ENCODE measurements at places on chromosomes 2 and 18.

DNA sequence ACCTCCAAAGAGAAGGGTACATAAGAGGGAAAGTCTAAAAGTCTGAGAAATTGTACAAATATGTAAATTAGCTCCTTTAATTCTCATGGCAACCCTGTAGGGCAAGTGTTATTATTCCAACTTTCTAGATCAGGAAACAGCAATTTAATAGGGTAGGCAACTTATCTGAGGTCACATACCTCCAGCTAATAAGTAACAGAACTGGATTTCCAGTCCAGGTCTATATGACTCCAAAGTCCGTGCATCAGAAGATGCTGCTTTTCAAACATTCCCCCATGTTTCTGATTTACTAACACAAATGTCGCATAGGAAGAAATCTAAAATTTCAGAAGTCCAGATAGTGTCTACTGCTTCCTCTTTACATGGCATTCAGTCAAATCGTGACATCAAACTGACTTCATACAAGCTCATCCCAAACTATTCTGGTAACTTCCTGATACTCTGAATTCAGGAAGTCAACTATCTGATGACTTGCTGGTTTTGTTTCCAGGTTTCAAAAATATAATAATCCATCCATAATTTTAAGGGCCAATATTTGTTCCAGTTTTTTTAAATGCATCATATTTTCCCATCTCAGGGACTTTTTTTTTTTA, 419.3 kb upstream of the ACVR2A start:
- no peak for DNase-seq

- no peak for DNase-seq
Measured at GRCh38 chr18:5574843-5575242, 31.0 kb upstream of the EPB41L3 start.

DNA sequence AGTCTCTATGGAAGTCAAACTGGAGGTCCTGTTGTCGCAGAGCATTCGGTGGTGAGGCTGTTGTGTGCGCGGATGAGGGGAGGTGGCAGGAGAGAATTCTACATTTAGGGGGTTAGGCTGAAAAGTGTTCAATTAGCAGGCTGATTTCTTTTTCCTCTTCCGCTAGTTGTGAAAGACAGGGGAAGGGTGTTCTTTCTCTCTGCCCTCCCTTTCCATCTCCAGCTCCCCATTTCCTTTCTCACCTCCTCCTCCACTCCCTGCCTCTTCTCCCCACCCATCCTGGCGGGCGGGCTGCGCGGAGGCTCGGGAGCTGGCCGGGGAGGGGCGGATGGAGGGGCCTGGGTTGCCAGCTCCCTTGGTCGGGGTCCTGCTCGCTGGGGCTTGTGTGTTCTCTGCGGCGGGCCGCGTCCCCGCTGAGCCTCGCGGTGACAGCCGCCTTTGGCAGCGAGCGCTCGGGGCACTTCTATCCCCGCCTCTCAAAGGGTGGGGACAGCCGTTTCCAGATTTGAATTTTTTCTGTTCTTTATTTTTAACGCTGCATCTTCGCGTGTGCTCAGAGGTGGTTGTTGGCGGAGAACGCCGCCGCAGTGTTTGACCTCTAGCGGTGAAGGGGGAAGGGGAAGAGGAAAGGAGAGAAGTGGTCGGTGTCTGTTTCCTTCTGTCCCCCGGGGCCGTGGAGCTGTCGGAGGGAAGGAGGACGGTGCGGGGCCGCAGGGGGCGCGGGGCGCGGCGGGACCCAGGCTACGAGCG, 3.6 kb downstream of the SOX11 start:
- DNase-seq, result no peak

DNA sequence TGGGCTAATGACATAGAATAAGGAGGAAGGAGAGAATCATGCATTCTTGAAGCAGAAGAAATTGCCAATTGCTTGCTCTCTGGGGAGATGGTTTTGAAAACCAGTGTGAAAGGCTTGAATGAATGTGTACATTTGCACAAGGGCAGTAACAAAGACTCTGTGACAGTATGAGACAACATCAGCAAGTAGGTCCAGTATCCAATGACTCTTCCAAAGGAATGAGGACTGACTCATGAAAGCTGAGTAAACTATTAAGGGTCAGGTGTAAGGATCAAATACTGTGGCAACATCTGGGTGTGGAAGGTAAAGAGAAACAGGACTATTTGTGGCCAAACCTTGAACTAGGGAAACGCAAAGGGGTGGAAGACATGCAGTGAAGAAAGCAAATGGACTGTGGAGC, 886.0 kb upstream of the CHAC2 start:
- no peak for DNase-seq
